ENCODE measurements at places on chromosomes 3 and 15.

DNA sequence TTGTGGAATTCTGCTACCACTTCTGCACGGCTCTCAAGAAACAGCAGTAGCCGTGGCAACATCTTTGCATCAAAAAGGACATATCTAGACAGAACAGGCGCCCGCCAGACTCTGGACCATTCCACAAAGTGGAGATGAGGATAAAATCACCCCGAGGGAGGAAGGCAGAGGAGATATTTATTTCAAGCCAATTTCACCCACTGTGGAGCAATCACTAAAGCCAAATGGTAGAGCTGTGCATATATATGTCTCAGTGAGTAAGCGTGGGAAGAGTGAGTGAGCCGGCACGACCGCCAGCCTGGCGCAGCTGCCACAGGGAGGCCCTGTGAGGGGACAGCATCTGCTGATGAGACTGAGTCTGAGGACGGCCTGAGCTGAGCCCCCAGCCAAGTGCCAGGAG lies 111.3 kb downstream of the MEGF11 start:
- no peak for DNase-seq

DNA sequence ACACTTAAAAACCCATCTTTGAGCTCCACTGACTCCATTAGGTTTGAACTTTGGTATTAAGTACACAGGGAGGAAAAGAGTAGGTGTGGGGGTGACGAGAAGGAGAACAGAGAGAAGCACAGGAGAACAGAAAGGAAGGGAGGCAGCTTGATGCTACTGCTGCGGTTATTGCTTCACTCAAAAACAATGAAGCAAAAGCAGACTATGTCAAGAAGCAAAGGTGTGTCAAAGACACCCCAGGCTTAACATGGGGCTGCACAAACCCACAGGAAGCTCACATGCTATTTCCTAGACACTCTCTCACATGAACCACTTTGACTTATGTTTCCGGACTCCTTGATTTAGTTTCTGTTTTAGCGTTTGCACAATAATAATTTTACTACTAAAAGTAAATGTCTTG lies 961.0 kb upstream of the CFAP20DC start:
- peak; percentile 92 for DNase-seq

DNA sequence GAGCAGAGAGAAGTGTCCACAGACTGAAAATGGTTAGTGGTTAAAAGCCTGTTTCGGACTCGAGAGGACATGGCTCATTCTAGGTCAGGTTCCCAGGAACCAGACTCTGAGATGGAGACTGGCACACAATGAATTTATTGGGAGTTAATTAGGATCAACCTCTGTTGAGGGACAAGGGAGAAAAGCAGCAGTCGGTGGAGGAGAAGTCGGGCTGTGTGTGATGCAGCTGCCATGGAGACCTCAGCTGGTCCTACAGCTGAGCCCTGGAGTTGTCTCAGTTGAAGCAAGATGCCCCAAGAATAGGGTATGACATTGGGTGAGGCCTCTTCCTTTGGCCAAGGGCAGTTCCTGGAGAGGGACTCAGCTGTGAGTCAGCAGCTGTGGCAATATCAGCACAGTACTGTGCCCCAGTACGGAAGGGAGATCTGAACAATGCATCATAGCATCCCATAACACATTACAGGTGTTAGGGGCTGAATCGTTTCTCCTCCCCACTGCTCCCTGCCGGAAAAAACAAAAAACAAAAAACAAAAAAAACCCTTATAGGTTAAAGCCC lies 105.4 kb downstream of the ABHD5 start:
- no peak for DNase-seq

DNA sequence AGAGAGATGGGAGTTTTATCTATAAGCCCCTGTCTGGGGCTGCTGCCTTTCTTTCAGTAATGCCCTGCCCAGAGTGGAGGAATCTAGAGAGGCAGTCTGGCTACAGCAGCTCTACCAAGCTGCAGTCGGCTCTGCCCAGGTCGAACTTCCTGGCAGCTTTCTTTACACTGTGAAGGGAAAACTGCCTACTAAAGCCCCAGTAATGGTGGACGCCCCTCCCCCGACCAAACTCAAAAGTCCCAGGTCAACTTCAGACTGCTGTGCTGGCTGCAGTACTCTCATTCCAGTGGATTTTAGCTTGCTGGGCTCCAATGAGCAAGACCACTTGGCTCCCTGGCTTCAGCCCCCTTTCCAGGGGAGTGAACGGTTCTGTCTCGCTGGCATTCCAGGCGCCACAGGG lies 65.9 kb upstream of the RARB start:
- no peak for DNase-seq

DNA sequence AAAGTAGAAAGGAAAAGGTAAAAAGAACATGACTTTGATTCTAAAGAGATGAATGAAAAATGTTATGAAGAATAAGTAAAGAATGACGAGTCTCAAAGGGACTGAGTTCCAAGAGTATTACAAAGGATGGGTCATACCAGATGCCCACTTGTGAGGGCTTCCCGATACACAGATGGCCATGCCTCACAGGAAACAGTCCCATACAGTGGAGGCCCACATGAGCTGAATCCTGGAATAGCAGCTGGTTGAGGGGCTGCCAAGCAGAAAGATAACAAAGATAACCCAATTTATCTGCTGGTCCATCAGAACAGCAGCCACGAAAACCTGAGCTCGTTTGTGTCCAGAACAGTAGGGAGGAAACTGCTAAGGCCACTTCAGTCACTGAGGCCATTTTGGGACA lies 3.7 kb downstream of the SSR3 start:
- DNase-seq: no peak

- DNase-seq: no peak
Measured at GRCh38 chr3:76986876-76987474, 52.9 kb upstream of the ROBO2 start.

DNA sequence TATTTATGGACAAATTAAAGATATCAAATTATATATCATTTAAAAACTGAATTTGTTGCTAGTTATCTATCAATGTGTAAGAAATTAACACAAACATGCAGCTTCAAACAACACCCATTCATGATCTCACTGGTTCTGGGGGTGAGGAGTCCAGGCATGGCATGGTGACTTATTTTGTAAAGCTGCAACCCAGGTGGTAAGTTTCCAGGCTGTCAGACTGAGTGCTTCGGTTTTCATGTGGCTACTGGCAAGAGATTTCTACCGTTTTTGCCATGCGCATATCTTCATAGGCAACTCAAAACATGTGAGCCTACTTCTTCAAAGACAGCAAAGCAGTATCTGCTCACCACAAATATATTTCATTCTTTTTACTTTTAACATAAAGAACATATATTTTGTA lies 364.3 kb upstream of the BCHE start:
- DNase-seq: no peak

GRCh38 chr15:98154863-98155262 lies 194.4 kb downstream of the ARRDC4 start:
- no peak for DNase-seq

- peak; percentile 59 for DNase-seq
Measured at GRCh38 chr3:120145542-120146285, 51.5 kb upstream of the GSK3B start.

GRCh38 chr15:64045774-64046420 lies 388 bp downstream of the DAPK2 start:
- DNase-seq: no peak

- DNase-seq: peak; percentile 94
Measured at GRCh38 chr3:189041482-189042090, 130.2 kb upstream of the TPRG1 start.

DNA sequence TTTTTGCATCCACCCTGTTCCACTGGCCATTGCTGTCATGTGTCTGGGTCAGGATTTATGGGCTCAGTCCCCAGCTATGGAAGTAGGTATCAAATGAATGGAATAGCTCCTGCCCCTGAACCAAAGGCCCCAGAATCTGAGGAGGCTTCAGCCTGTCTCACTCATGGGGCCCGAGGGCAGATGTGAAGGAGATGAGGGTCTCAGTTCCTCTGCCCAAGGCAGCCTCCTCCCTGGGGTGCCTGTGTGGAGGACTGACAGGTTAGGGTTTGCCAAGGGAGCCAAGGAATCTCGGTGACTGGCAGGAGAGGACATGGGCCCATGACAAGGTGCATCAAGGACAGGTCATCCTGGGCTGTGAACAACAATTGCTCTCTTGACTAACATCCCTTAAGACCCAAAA lies 70.4 kb downstream of the CPN2 start:
- DNase-seq: no peak

GRCh38 chr3:135736740-135737139 lies 228.8 kb upstream of the PPP2R3A start:
- peak; percentile 35 for DNase-seq

- DNase-seq: no peak
Measured at GRCh38 chr3:146166826-146167225, 5.8 kb upstream of the PLOD2 start.

GRCh38 chr3:15805756-15806266 lies 8.0 kb upstream of the ANKRD28 start:
- DNase-seq: no peak

DNA sequence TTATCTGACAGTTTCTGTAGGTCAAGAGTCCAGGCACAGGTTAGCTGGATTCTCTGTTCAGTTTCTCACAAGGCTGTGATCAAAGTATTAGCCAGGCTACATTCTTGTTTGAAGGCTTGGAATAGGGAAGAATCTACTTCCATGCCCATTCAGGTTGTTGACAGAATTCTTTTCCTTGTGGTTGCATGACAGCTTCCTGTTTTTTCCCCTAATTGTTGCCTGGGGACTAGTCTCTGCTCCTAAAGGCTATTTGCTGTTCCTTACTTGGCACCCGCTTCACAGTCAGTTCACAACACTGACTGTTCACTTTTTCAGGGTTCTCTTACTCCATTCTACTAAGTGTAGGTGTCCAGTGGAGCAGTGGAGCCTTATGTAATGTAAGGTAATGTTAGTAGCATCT lies 115.4 kb upstream of the GBE1 start:
- DNase-seq: no peak
